ENCODE measurements at places on chromosomes 2 and 18. TPM values are rescaled to one million over a fixed set of nuclear protein-coding genes. Genes with fewer than 3 reads are reported as not detected.
A peak's percentile ranks its signal among the peaks of the same experiment; 100 is the strongest.

The FAM110C gene
- 20.0 TPM for polyA plus RNA-seq

The KHK gene
- polyA plus RNA-seq: 232 TPM

The FBXO48 gene
- 2.5 TPM for polyA plus RNA-seq

The COL5A2 gene
- 80.4 TPM for polyA plus RNA-seq

The SERPINB3 gene
- polyA plus RNA-seq: not detected

DNA sequence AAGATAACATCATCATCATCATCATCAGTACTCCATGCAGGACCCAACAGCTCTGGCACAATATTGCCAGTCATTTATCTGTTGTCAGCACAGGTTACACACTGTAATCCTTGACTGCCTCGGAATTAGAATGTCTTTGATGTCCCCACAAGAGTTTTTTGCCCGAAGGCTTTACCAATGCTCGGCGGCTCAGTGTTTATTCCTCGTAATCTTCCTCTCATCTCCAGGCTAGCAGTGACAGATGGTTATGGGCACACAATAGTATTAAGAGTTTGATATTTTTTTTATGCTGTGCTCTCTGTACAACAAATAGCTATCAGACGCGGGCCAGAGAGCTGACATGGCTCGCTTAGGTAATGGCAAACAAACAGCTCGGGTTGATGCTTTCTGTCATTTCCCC is 515.2 kb downstream of the ZEB2 start:
- H3K27me3 ChIP-seq: no peaks in the 10 kb centered on the region
- no peaks in the 10 kb centered on the region for H3K4me1 ChIP-seq
- H3K36me3 ChIP-seq: no peaks in the 10 kb centered on the region
- DNase-seq: no peak
- no peak overlapping the region for H3K27ac ChIP-seq

GRCh38 chr2:24635181-24635580 is 144.1 kb downstream of the NCOA1 start:
- no peak overlapping the region for H3K4me3 ChIP-seq
- H3K27me3 ChIP-seq: no peaks in the 10 kb centered on the region
- no peak for DNase-seq
- no peak overlapping the region for H3K27ac ChIP-seq
- no peaks in the 10 kb centered on the region for H3K36me3 ChIP-seq

GRCh38 chr2:178863856-178864620 is 56.8 kb upstream of the TTN start:
- peak; percentile 25 for DNase-seq
- H3K4me1 ChIP-seq: peaks cover 5% of the 10 kb centered on the region
- peak overlapping the region; percentile 24 for H3K27ac ChIP-seq

- H3K4me1 ChIP-seq: peaks cover 21% of the 10 kb centered on the region
- DNase-seq: no peak
- H3K4me3 ChIP-seq: no peak overlapping the region
- no peak overlapping the region for H3K27ac ChIP-seq
- peaks cover 3% of the 10 kb centered on the region for H3K36me3 ChIP-seq
These were observed 53.1 kb upstream of the NOSTRIN start for GRCh38 chr2:168749297-168749696.

DNA sequence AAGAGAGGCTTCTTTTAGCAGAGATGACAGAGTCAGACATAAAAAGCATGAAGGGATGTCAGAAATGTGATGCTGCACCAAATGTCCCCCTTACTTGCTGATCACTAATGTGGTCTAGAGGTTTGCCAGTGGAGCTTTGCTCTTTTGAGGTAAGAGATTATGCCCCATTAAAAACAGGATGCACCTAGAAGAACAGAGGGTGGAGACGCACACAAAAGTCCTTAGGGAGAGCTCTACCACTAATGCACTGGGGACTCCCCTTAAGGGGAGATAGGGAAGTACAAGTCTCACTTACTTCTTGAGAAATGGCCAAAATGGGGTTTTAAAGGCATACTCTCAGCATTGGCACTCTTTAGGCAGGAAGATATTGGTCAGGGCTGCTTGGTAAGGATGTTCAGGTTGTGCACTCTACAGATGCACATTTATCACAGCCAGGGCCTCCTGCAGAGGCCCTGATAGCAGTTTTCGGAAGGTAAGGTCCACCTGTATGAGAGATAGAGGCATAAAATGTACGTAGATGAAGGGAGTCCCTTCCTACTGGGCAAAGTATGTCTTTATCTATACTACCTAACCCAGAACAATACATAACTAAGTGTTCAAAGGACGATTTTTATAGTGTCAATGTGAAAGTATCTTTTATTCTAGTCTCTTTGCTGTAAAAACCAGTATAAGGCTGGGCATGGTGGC is 17.0 kb upstream of the SCYGR1 start:
- no peak for DNase-seq
- peaks cover 28% of the 10 kb centered on the region for H3K4me1 ChIP-seq
- H3K27ac ChIP-seq: peak overlapping the region; percentile 31
- H3K27me3 ChIP-seq: no peaks in the 10 kb centered on the region
- H3K4me3 ChIP-seq: no peak overlapping the region

- no peaks in the 10 kb centered on the region for H3K27me3 ChIP-seq
- DNase-seq: no peak
- H3K36me3 ChIP-seq: no peaks in the 10 kb centered on the region
- no peaks in the 10 kb centered on the region for H3K4me1 ChIP-seq
These were observed 8.2 kb downstream of the FTCDNL1 start for GRCh38 chr2:199842631-199843395.

- H3K4me1 ChIP-seq: no peaks in the 10 kb centered on the region
- H3K4me3 ChIP-seq: no peak overlapping the region
- H3K27ac ChIP-seq: no peak overlapping the region
- no peaks in the 10 kb centered on the region for H3K27me3 ChIP-seq
- H3K36me3 ChIP-seq: no peaks in the 10 kb centered on the region
These were observed 447.2 kb upstream of the SPHKAP start for GRCh38 chr2:228628682-228629081.

DNA sequence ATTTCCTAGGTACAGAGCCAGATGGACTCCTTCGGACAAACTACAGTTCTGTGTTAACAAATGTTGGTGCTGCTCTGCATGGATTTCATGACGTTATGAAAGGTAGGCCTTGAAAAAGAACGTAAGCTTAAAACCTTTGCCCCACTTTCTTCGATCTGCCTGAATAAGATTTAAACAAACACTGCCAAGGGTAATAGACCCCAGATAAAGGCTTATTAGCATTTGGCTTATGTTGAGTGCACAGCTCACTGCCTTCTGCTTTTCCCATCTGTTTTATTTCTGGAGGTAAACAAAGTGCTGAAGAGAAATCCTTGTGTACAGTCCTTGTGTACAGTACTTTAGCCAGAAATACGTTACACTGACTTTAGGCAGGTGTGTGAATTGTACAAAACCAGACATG is 50.0 kb upstream of the STON1 start:
- H3K4me1 ChIP-seq: peaks cover 16% of the 10 kb centered on the region
- H3K27ac ChIP-seq: peak overlapping the region; percentile 21
- no peak overlapping the region for H3K4me3 ChIP-seq
- H3K36me3 ChIP-seq: peaks cover 14% of the 10 kb centered on the region
- DNase-seq: peak; percentile 61

- H3K36me3 ChIP-seq: no peaks in the 10 kb centered on the region
- DNase-seq: no peak
- no peaks in the 10 kb centered on the region for H3K27me3 ChIP-seq
- no peaks in the 10 kb centered on the region for H3K4me1 ChIP-seq
- no peak overlapping the region for H3K27ac ChIP-seq
- H3K4me3 ChIP-seq: no peak overlapping the region
These were observed 427.9 kb upstream of the POU3F3 start for GRCh38 chr2:104425850-104426595.

GRCh38 chr2:10668402-10669012 is 21.3 kb downstream of the NOL10 start:
- H3K27ac ChIP-seq: no peak overlapping the region
- H3K4me1 ChIP-seq: no peaks in the 10 kb centered on the region
- H3K36me3 ChIP-seq: peaks cover 22% of the 10 kb centered on the region
- DNase-seq: peak; percentile 38

DNA sequence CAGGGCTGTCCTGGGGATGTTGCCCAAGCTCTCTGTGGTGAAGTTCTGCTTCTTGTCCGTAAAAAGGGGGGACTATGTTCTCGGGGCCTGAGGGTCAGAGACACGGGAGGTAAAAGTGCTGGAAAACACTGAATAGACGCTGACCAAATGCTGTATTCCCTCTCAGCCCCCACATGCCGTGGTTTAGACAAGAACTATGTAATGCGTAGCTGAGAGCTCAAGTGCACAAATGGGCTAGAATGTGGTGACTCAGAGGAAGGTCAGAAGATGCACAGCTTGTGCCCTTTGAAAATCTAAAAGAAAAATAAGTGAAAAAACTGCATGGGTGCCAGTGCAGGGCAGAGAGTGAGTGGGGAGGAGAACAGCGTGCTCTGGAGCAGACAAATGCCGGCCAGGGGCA is 80.3 kb upstream of the MAP4K4 start:
- H3K4me3 ChIP-seq: no peak overlapping the region
- no peaks in the 10 kb centered on the region for H3K36me3 ChIP-seq
- DNase-seq: no peak

DNA sequence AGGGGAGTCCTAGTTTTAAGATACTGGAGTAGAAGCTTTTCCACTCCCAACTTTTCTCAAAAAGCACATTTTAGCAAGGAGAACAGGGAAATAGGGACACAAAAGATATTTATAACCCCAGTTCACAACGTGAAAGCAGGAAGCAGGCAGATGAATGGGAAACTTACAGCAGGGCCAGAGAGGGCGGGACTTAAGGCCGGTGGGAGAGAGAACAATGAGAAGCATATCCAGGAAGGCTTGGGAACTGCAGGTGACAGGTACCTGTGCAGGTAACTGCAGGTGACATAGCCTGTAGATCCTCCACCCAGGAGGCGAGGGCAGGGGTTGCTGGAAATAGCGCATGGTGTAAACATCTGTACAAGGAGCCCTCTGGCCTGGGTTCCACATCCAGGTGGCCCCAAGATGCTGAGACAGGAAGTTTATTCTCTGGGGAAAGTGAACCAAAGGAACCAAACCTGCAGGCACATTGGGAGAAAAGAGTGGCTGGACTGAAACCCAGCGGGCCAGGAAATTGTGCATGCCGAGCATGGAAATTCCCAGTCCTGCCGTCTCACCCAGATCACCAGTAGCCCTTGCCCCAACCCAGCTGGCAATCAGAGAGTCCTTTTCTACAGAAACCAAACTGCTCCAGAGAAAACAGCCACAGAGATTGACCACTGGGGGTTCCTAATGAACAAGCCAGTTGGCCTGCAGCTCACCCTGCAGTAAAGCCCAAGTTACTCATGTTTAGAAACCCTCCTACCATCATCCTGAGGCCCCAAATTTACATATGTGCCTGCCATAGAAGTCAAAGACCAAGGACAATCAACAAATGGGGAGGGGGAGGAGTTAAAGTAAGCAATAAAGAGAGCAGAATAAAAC is 24.3 kb upstream of the COL6A3 start:
- peaks cover 10% of the 10 kb centered on the region for H3K4me1 ChIP-seq
- H3K27me3 ChIP-seq: peaks cover 20% of the 10 kb centered on the region
- peak; percentile 88 for DNase-seq

DNA sequence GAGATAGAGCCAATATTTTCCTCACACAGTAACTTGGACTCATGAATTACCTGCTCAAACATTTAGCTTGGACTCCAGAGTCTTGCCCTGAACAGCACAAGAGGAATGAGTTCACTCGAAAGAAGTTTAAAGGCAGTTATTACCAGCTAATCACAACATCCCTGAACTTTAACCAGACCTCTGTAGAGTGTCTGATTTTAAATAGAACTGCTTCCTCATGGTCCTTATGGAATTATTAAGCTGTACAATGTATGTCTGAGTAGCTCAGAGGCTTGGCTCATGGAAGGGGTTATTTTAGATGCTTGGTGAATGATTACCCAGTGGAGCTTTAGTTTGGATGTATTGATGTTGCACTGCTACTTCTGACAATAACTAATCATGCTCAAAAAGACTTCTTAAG is 183.1 kb downstream of the FMNL2 start:
- peak; percentile 93 for DNase-seq
- H3K4me3 ChIP-seq: no peak overlapping the region
- H3K27me3 ChIP-seq: no peaks in the 10 kb centered on the region
- no peaks in the 10 kb centered on the region for H3K4me1 ChIP-seq

DNA sequence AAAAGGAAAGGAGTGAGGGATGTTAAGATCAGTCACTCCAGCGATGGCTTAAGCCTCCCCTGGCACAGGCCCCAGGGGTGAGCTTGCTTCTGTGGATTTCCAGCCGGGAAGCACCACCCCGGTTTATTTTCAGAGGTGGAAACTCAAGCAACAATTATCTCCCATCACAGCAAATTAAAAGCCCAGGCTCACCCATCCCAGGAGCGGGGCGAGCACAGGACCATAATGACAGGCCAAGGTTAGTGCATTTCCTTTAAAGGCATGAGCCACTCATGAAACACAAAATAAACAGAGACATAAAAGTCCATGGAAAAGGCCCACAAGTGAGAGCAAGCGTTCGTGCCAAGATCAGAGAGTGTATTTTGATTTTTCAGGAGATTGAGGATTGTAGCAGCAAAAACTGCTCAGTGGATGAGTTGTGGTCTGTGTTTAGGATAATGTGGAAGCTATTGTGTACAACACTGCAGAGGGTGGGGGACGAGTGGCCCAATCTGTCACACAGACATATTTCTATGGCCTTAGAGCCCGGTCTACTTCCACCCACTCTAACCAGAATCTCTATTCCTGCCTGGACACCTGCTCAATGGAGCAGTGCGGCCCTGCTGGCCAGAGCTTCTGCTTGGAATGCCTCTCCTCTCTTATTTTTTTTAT is 111.4 kb upstream of the CDC42EP3 start:
- DNase-seq: no peak
- H3K4me1 ChIP-seq: no peaks in the 10 kb centered on the region
- no peaks in the 10 kb centered on the region for H3K27me3 ChIP-seq
- H3K27ac ChIP-seq: peak overlapping the region; percentile 39
- no peak overlapping the region for H3K4me3 ChIP-seq
- H3K36me3 ChIP-seq: no peaks in the 10 kb centered on the region

DNA sequence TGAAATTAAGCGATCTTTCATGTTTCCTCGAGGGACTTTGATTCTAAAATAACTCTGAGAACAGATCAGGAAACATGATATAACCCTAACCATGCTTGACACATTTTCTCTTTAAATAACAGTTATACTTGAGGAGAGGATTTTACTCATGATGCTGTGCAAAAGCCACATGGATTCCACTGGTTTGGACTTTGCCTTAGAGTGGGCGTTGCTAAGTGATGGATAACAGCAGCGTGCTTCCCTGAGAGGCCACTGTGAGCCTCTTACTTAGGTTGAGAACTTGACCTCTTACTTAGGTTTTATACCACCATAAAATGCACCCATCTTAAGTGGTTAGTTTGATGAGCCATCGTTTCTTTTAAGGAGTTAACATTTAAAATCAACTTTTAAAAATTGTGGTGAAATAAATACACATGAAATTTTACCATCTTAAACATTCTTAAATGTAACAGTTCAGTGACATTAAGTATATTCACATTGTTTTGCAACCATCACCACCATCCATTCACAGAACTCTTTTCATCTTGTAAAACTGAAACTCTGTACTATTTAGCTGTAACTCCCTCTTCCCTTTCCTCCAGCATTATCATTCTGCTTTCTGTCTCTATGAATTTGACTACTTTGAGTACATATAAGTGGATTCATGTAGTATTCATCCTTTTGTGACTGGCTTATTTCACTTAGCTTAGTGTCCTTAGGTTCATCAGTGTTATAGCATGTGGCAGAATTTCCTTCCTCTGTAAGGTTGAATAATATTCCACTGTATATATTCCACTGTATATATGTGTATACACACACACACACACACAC is 22.6 kb downstream of the ANXA4 start:
- H3K27ac ChIP-seq: peak overlapping the region; percentile 83
- peaks cover 61% of the 10 kb centered on the region for H3K4me1 ChIP-seq
- H3K36me3 ChIP-seq: peaks cover 21% of the 10 kb centered on the region
- no peak overlapping the region for H3K4me3 ChIP-seq

All from large intestine (tissue), 12 donors.